Activated naive CD4-positive, alpha-beta T cell treated with anti-CD3 and anti-CD28 coated beads, Interleukin-2, amount 50 U/mL, for 72 hours (primary cell): ENCODE measurements at places on chromosomes 7 and 10.

GRCh38 chr7:68065581-68065980 lies 1068.9 kb downstream of the TYW1 start:
- DNase-seq = no peak

- no peak for DNase-seq
Observed at GRCh38 chr7:57404343-57404966, 45.5 kb upstream of the ZNF716 start.

DNA sequence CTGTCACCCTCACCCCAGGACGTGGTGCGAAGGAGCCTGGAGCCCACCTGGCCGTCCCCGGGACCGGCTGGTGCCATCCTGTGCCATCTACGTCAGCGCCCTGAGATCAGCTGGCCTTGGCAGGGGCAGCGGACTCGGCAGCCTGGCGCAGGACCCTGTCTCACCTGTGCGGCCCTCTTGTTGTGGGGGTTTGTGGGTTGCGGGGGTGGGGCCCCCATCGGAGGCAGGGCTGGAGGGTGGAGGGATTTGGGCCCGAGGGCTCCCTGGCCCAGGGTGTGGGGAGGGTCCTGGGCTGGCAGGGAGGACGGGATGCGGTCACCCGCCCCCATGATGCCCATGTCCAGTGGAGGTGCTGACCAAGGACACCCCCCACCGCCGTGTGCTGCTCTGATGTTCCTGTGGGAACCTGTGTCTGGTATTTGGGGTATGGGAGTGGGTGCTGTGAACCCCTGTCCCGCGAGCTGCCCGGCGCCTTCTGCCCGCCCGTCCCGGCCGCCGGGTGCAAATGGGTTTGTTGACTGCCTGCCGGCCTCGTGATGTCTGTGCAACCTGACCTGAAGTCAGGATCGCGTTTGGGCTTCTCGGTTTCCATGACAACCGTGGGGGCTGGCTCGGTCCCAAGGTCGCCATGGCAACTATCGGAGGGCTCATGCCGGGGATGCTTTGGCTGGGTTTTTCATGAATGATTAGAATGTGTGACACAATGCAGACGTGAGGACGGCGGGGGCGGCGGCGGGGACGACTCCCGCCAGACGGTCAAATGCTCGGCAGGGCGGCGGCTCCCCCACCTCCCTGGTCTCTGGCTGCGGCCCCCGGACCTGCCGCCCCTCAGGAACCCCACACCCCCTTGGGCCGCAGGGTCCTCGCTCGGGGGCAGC lies 7.3 kb downstream of the MAFK start:
- DNase-seq = no peak

GRCh38 chr10:70512149-70512639 lies 33.6 kb downstream of the PALD1 start:
- DNase-seq = no peak

DNA sequence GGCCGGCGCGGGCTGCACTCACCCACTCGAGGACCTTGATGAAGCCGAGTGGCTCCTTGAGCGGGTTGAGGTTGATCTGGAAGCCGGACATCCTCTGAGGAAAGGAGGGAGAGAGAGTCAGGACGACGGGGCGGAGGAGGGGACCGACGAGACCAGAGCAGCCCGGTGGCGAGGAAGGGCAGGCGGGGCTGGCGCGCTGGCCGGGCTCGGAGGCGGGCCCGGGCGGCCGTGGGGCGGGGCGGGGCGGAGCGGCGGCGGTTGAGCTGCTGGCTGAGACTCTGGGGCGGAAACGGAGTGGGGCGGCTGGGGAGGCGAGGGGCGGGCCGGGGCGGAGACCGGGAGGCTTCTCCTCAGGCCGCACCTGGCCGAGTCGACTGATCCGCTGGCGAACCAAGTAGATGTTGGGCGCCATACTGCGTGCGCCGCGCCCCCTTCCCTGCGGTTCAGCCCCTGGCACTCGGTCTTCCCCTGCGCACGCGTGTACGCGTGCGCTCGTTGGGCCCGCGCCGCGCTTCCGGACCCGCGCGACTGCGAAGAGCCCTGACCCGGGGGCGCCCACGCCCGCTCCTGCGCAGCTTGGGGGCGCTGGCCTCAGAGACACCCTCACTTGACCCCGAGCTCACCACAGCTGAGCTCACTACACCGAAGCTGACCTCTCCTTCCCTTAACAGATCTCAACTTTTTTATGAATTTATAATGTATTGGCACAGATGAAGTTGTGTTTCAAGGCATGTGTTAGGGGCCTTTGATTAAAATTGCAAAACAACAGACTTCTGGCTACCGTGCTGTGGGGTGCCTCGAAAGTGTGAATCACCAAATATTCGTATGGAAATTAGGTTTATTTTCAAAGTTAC lies at the start of gene SYPL1:
Gene SYPL1, minus strand, starts transcription at position 195 of the 854 bp plus-strand sequence. Its CDS starts 104 bp downstream, at position 91.
- DNase-seq = peak; percentile 87

DNA sequence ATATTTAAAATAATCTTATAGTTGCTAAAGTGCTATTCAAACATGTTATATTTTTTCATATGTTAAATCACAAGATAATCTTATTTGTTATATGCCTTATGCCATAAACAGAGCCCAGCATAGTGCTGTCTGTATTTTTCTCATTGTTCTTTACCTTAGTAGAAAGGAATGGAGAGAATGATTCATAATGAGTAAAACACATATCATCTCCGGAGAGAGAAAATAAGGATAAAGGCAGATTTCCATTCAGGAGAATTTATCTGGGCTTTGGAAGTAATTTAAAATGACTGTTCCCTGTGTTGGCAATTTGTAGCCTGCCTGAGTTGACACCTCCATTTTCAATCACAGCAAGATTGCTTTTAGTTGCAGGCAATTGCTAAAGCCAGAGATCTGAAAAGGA lies 30.2 kb downstream of the CHN2 start:
- DNase-seq = no peak

DNA sequence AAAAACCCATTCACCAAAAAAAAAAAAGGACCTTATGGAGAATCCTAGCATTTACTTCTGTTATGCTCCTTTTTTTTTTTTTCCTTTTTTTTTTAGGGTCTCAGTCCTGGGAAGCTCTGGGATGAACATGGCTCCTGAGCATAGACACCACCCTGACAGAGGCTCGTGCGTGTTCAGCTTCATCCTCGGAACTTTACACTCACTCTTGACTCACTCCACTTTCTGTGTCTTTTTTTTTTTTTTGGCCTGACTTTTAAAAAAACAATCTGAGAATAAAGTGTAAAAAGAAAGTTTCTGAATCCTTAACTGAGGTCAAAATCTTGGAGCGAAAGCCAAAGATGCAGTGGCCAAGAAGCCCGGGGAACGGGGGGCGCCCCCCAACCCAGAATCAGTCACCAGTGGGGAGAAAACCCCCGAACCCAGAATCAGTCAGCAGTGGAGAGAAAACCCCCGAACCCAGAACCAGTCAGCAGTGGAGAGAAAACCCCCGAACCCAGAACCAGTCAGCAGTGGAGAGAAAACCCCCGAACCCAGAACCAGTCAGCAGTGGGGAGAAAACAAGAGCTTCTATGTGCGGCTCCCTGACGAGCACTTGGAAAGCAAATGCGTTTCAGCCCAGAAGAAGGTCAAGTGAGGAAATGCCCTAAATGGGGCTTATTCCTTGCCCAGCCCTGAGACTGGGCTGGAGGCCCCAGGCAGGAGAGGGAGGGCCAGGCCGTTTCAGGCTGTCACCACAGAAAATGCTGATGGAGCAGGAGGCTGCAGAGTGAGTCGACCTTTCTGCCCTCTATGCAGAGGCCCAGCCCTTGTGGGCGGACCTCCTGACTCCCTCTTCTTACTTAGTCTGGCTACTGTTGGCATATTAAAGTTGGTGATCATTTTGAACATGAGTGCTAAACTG lies 19.0 kb upstream of the PFKP start:
- DNase-seq = no peak

DNA sequence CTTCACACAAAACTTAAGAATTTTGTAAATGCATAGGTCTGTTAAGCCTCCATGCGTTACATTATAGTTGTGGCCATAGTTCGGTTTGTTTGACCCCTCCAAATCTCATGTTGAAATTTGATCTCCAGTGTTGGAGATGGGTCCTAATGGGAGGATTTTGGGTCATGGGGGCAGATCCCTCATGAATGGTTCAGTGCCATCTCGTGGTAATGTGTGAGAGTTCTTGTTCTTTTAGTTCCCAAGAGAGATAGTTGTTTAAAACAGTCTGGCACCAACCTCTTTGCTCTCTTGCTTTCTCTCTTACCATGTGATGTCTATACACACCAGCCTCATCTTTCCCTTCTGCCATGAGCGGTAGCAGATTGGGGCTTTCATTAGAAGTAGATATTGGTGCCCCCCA lies 264.3 kb downstream of the TCF7L2 start:
- no peak for DNase-seq

DNA sequence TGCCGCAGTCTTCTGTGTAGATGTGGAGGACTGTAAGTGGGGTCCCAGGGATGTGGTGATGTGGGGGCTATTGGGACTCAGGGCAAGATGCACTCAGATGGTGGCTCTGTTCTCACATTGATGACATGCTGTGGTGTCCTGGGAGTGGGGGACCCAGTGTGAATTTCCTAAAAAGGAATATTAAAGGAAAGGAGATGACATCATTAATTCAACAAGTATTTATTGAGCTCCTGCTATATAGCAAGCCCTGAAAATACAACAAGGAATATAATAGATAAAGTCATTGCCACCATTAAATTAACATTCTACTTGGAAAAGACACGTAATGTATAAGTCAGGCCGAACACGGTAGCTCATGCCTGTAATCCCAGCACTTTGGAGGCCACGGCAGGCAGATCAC lies 61.9 kb upstream of the MNX1 start:
- DNase-seq = no peak

DNA sequence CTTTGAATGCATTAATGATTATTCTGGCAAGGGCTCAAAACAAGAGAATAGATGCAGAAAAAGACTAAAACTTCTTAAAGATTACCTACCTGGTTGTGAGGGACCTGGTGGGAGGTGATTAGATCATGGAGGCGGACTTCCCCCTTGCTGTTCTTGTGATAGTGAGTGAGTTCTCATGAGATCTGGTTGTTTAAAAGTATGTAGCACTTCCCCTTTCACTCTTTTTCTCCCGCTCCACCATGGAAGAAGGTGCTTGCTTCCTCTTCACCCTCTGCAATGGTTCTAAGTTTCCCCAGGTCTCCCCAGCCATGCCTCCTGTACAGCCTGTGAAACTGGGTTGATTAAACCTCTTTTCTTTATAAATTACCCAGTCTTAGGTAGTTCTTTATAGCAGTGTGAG lies 226.6 kb downstream of the ARHGAP12 start:
- DNase-seq = no peak

DNA sequence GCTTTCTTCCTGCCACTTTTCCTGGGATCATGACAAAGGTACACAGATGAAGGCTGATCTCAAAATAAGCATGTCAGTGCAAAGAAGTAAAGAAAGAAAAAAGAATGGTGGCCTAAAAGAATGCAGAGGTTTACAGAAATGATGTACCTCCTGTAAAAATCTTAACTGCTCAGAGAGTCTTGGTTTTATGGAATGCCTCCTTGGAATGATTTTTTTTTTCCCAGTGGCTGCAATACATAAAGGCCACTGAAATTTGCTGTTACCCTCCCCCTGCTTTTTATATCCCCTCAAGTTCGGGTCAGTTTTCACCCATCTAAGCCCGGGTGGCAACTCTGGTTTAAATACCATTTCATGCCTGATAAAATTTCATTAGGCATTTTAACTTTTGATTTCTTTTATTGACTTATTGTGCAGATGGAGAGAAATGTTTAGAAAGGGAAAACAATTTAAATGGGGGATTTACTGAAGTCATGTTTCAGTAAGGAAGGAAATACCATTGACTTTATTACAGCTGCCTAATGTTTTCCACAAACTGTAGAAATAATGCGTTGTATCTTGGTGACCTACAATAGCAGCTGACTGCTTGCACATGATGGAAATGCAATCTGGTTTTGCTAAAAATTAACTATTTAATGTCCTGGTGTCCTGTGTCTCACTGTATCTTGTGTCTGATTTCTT lies 102.5 kb downstream of the SAMD9 start:
- no peak for DNase-seq

GRCh38 chr7:16985621-16986020 lies 103.8 kb upstream of the AGR3 start:
- no peak for DNase-seq

GRCh38 chr10:74949034-74949832 lies 122.8 kb downstream of the KAT6B start:
- no peak for DNase-seq

DNA sequence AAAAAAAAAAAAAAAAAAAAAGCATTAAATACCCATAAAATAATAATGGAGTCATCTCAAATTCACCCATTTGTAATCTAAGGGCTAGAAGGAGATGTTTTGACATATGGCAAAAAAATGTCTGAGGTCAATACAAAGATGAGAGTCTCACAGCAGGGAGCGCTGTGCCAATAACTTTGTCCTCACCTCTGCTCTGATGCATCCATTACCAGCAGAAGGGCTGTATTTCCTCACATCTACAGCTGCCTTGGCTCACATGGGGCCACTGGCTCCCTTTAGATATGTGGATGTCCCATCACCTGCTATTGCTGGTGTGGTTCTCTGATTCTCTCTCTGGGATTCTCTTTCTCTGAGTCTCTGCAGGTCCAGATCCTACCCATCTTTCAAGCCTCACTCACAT lies 90.3 kb upstream of the FAM133B start:
- DNase-seq = no peak

DNA sequence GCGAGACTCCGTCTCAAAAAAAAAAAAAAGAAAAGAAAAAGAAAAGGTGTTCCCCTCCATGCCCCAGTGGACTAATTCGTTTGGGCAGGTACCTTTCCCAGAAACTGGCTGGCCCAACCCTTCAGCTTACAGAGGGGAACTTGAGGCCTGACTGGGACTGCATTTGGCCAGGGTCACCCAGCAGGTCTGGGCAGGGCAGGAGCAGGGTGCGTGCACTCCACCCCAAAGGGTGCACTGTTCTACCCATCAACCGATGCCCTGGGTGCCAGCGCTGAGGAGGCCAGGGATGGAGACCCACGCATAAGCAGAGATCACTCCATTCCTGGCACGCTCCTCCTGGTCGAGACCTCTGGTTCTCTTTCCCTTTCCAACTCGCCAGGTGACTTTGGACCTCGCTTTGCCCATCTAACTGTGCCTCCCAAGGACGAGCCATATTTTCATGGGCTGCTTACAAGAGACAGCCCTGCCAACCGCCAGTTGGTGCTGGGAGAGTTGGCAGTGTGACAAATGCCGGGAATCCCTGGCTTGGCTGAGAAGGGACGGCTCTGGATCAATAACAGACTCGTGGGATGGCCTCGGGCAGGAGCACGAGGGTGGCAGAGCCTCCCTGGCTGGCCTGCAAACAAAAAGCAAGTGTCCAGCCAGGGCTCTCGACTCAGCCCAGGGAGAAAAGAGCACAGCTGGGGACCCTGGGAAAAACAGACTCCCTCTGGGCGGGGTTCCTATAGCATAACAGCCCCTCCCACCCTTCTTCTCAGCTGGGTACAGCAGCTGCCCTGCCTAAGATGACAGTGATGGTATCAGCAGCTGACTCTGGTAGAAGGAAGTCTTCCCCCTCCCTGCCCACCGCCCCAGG lies 7.9 kb downstream of the HSPB1 start:
- no peak for DNase-seq

- no peak for DNase-seq
Observed at GRCh38 chr10:31118556-31118955, 86.9 kb upstream of the ZNF438 start.

DNA sequence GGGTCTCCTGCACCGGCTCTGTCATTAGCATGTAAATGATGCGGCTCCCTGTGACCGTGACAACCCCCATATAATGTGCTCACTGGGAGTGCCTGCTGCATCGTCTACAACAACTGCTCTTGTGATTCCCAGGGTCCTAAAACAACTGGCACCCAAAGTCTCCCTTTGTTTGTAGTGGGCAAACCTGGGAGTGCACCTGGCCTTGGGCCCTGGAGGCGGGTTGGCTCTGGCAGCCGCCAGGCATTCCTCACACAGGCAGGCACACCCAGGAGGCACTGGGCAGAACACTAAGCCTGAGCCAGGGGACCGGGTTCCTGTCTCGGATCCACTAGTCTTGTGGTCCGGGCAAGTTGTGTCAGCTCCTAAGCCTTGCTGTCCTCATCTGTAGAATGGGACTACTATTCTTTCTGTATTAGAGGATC lies 115.5 kb upstream of the GPR26 start:
- DNase-seq = no peak
